ENCODE measurements at places on chromosomes 1 and 21.

DNA sequence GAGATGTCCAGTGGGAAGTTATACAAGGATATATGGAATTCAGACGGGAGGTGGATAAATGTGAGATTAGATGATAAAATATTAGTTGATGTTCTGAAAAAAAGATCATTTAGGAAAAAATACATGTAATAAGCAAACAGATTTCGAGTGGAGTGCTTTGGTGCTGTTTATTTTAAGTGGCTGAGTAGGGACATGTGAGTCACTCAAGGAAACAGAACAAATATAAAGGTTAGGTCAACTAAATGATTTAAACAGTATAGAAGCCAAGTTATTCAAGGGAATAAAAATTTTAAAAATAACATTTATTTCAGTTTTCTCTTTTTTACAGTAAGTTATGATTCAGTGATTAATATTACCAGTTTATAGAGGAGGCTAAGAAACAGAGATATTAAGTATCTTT is 1046.7 kb upstream of the B3GALT2 start:
- DNase-seq: no peak

GRCh38 chr1:4825800-4826450 is 171.5 kb downstream of the AJAP1 start:
- DNase-seq: no peak

DNA sequence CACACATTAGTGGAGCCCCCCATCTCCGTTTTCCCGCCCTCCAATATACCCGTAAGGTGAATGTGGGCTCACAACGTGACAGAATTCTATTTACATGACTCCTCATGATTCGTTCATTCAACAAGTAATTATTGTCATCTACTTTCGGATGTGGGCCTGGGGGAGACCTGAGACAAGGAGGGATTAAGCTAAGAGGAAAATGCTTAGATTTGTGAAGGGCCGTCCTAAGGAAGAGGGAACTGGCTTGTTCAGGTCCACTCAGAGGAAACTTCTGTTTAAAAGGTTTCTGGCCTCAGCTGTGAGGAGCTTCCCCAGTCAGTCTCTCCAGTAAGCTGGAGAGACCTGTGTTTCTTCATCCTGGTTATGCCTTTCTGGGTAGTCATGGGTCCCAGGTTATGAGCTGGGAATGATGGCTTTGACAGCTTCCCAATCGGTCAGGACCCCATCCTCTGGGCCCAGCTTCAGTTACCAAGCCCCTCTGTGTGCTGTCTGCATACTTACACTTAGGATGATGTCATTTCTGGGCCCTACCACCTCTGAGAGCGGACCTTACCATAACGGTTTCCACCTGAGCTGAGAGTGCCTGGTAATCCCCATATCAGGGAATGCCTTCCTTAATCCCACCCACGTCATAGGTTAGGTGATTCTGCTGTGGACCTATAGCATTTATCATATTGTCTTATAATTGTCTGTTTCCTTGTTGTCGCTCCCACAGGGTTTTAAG is 687 bp upstream of the ERI3 start:
- no peak for DNase-seq

GRCh38 chr1:212578041-212578440 is 30.5 kb upstream of the ATF3 start:
- DNase-seq: no peak

DNA sequence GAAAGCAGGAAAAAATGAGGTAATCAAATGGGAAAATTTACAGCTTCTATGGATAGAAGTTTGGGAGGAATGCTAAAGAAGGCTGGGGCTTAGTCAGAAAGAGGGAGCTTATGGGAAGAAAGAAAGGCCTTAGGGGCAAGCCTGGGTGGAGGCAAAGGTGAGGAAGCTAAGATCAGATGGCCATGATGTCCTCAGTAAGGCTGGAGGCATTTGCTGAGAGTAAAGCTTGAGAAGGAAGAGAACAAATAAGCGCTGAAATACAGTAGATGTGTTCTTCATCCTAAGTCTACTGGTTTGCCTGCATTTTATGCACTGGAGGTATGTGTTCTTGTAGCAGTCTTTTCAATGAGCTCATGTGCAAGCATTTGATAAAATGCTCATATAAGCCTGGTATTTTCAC is 355.4 kb downstream of the BRINP2 start:
- DNase-seq: no peak

DNA sequence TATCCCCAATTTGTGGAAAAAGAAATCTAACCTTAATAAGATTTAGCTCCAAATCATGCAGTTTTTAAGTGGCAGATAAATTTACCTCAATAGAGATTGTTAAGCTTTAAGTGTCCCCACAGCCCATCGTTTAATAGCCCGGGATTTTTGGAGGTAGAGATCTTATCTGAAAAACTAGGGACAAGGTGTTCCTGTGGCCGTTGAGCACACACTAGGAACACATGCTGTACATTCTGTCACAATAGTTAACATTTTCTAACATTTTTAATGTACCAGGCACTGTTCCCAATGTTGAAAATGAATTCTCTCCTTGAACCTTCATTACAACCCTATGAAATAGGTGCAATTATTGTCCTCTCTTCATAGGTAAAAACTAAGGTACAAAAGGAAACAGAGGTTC is 85.7 kb upstream of the PLD5 start:
- no peak for DNase-seq

GRCh38 chr1:52334906-52335528 is 31.0 kb downstream of the CC2D1B start:
- no peak for DNase-seq

- no peak for DNase-seq
Measured at GRCh38 chr21:21463456-21463855, 465.2 kb downstream of the NCAM2 start.

- no peak for DNase-seq
Measured at GRCh38 chr1:115706587-115707425, 61.7 kb downstream of the CASQ2 start.

DNA sequence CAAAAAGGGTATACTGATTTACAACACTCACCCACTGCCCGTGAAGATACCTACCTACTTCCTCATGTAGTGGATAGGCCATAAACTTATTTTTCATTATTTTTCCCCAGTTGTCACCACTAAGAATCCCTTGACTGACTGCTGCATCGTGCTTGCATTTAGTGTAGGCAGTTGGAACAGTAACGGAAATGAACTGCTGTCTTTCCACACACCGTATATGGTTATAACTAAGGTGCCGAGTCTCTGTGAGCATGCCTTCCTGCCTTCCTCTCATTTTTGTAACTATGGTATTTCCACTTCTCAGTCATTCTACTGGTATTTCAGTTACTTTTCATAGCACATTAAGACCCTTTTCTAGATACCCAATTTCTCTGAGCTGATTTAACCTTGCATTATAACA is 36.4 kb downstream of the SLC35F3 start:
- DNase-seq: no peak

DNA sequence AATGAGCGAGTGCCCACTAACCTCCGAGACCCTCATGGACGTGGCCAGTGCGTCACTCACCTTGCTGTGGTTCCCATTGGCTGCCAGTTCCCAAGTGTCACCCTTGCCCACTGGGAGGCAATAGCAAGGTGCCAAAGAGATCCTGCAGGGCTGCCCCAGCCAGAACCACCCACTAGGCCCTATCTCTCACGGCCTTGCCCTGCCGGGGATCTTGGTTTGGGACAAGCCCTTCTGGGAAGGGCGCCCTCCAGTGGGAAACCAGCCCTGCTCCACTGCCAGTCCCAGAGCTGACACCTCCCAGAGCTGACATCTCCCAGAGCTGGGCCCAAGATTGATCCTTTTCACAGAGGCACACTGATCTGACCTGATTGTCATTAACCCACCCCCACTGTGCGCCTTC is 2.1 kb upstream of the SELENON start:
- DNase-seq: peak; percentile 61

GRCh38 chr1:115980998-115981993 is 5.0 kb downstream of the SLC22A15 start:
- DNase-seq: no peak

GRCh38 chr21:45080639-45081414 is 6.4 kb downstream of the ADARB1 start:
- peak; percentile 73 for DNase-seq

All from CD4-positive, alpha-beta T cell treated with Interleukin-17A for 4 hours (primary cell).